Activated naive CD8-positive, alpha-beta T cell treated with anti-CD3 and anti-CD28 coated beads, Interleukin-2, amount 10 ng/mL, durations not matched to agents 7 days and 5 days (primary cell): ENCODE measurements at places on chromosomes 4 and X. TPM values are rescaled to one million over a fixed set of nuclear protein-coding genes. Genes with fewer than 3 reads are reported as not detected.
A peak's percentile ranks its signal among the peaks of the same experiment; 100 is the strongest.

GRCh38 chr4:40193016-40193571 lies 3.7 kb upstream of the RHOH start:
- H3K27me3 ChIP-seq: no peaks in the 10 kb centered on the region
- H3K4me1 ChIP-seq: peaks cover 61% of the 10 kb centered on the region
- peak overlapping the region; percentile 97 for H3K27ac ChIP-seq
- peak; percentile 65 for DNase-seq
- peak overlapping the region; percentile 93 for H3K4me3 ChIP-seq

GRCh38 chr4:97950836-97951235 lies 192.4 kb downstream of the STPG2 start:
- no peaks in the 10 kb centered on the region for H3K36me3 ChIP-seq
- no peak overlapping the region for H3K4me3 ChIP-seq
- no peaks in the 10 kb centered on the region for H3K27me3 ChIP-seq
- no peaks in the 10 kb centered on the region for H3K4me1 ChIP-seq
- H3K27ac ChIP-seq: no peak overlapping the region

- no peak overlapping the region for H3K27ac ChIP-seq
- no peaks in the 10 kb centered on the region for H3K4me1 ChIP-seq
- DNase-seq: no peak
- no peak overlapping the region for H3K4me3 ChIP-seq
- no peaks in the 10 kb centered on the region for H3K36me3 ChIP-seq
Observed at GRCh38 chrX:31658360-31658759, 586.5 kb upstream of the FTHL17 start.

GRCh38 chr4:184403384-184403781 lies 71.0 kb downstream of the IRF2 start:
- H3K36me3 ChIP-seq: peaks cover 64% of the 10 kb centered on the region
- H3K27ac ChIP-seq: no peak overlapping the region
- H3K4me1 ChIP-seq: peaks cover 18% of the 10 kb centered on the region
- no peaks in the 10 kb centered on the region for H3K27me3 ChIP-seq
- H3K4me3 ChIP-seq: no peak overlapping the region

- no peaks in the 10 kb centered on the region for H3K36me3 ChIP-seq
- H3K27ac ChIP-seq: peak overlapping the region; percentile 42
- H3K4me1 ChIP-seq: peaks cover 28% of the 10 kb centered on the region
Observed at GRCh38 chrX:53262189-53262917, 19.0 kb downstream of the IQSEC2 start.

DNA sequence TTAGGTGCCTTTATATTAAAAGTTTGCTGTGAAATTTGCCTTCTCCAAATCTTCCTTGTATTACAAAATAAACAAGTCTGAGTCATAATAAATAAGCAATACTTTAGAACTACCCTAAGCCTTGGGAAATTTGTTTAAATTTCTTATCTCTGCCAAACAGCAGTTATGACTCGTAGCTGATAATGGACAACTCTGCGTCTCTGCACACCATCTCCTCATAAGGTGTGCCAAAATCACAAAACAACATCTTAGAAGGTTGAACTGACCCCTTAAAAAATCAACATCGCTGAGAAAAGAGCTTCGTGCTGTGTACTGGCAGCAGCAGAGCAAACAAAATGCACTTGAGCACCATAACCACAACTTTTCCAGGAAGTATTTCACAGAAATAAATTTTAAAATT lies 22.0 kb downstream of the OR13H1 start:
- no peaks in the 10 kb centered on the region for H3K4me1 ChIP-seq
- no peak overlapping the region for H3K4me3 ChIP-seq
- H3K36me3 ChIP-seq: no peaks in the 10 kb centered on the region

DNA sequence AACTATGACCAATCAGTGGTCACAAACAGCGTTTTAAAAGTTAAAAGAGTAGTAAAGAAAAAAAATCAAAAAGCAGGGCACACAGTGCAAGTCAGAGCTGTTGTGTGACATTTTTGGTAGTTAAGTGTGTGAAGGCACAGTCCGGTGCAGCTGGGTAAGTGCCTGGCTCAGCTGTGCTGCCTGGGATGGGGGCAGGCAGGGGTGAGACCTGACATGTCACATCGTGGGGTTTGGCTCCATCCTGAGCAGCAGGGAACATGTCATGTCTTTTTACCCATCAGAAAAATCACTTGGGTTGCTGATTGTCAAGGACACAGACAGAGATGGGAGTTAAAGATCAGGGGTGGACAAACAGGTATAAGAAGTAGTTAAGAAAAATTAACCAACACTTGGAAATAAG lies 125.1 kb downstream of the NSUN7 start:
- H3K27ac ChIP-seq: no peak overlapping the region
- no peak for DNase-seq
- no peak overlapping the region for H3K4me3 ChIP-seq
- peaks cover 13% of the 10 kb centered on the region for H3K27me3 ChIP-seq

DNA sequence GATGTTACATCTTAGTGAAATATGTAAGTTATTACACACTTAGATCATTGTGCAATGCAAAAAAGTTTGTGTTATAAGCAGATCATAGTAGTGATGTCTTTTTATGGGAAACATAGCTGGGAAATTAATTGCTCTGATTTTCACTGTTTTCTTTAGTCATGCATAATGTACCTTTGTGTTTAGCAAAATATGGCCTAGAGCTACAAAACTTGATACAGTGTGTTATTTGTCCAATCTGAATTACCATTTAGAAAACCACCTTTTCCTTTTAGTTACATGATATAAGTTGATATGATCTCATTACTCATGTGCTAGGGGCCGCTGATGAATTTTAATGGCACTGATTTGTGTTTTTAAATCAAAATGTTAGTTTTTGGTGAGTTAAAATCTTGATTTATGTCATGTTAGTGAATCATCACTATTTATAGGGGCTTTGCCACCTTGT lies 2.0 kb downstream of the BMPR1B start:
- peaks cover 64% of the 10 kb centered on the region for H3K27me3 ChIP-seq
- DNase-seq: no peak
- peaks cover 6% of the 10 kb centered on the region for H3K4me1 ChIP-seq
- no peak overlapping the region for H3K4me3 ChIP-seq
- no peak overlapping the region for H3K27ac ChIP-seq
- no peaks in the 10 kb centered on the region for H3K36me3 ChIP-seq

- no peak for DNase-seq
- no peak overlapping the region for H3K4me3 ChIP-seq
- no peaks in the 10 kb centered on the region for H3K36me3 ChIP-seq
- no peaks in the 10 kb centered on the region for H3K4me1 ChIP-seq
- H3K27me3 ChIP-seq: peaks cover 6% of the 10 kb centered on the region
Observed at GRCh38 chr4:154985673-154986072, 204.6 kb downstream of the RBM46 start.

DNA sequence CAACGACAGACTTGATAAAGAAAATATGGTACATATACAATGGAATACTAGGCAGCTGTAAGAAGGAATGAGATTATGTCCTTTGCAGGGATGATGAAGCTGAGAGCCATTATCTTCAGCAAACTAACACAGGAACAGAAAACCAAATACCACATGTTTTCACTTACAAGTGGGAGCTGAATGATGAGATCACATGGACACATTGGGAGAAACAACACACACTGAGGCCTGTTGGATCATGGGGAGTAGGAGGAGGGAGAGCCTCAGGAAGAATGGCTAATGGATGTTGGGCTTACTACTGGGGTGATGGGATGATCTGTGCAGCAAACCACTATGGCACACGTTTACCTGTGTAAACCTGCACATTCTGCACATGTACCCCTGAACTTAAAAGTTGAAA lies 209.7 kb downstream of the SPRY1 start:
- H3K4me1 ChIP-seq: peaks cover 52% of the 10 kb centered on the region
- no peaks in the 10 kb centered on the region for H3K27me3 ChIP-seq
- H3K27ac ChIP-seq: peak overlapping the region; percentile 97
- no peak for DNase-seq
- peaks cover 16% of the 10 kb centered on the region for H3K36me3 ChIP-seq

DNA sequence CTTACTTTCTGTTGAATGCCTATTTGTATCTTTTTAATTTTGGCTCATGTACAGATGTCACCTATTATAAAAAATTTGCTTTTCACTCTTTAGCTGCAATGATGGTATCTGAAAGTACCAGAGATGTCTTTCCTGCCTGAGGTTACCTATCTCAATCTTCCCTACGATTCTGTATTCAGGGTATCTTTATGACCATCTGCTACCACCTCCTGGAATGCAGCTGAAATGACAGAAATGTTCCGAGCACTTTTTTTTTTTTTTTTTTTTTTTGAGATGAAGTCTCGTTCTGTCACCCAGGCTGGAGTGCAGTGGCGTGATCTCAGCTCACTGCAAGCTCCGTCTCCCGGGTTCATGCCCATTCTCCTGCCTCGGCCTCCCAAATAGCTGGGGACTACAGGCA lies 136.4 kb downstream of the REPS2 start:
- DNase-seq: no peak
- H3K27ac ChIP-seq: no peak overlapping the region
- H3K36me3 ChIP-seq: no peaks in the 10 kb centered on the region
- peaks cover 7% of the 10 kb centered on the region for H3K27me3 ChIP-seq
- no peak overlapping the region for H3K4me3 ChIP-seq

- no peak for DNase-seq
- H3K36me3 ChIP-seq: no peaks in the 10 kb centered on the region
- no peaks in the 10 kb centered on the region for H3K27me3 ChIP-seq
- no peak overlapping the region for H3K4me3 ChIP-seq
- no peaks in the 10 kb centered on the region for H3K4me1 ChIP-seq
- H3K27ac ChIP-seq: no peak overlapping the region
Observed at GRCh38 chr4:156556336-156556735, 415.3 kb downstream of the PDGFC start.

- no peak overlapping the region for H3K4me3 ChIP-seq
- no peak overlapping the region for H3K27ac ChIP-seq
- peaks cover 2% of the 10 kb centered on the region for H3K36me3 ChIP-seq
- peak; percentile 54 for DNase-seq
- H3K27me3 ChIP-seq: no peaks in the 10 kb centered on the region
Observed at GRCh38 chr4:10015140-10015753, 6.0 kb downstream of the SLC2A9 start.

The SSX2B gene
- total RNA-seq: not detected

The RHOXF2B gene
- total RNA-seq: not detected

The SLC9B2 gene
- 19.7 TPM for total RNA-seq

The CLGN gene
- total RNA-seq: not detected

The NDUFC1 gene
- 34.6 TPM for total RNA-seq

The NEXMIF gene
- 1.6 TPM for total RNA-seq

The ZAR1 gene
- total RNA-seq: not detected

The PGAM4 gene
- not detected for total RNA-seq

The MSANTD1 gene
- 1.3 TPM for total RNA-seq

The CPE gene
- total RNA-seq: not detected
